ENCODE measurements at places on chromosomes 1 and 21.
A peak's percentile ranks its signal among the peaks of the same experiment; 100 is the strongest.

DNA sequence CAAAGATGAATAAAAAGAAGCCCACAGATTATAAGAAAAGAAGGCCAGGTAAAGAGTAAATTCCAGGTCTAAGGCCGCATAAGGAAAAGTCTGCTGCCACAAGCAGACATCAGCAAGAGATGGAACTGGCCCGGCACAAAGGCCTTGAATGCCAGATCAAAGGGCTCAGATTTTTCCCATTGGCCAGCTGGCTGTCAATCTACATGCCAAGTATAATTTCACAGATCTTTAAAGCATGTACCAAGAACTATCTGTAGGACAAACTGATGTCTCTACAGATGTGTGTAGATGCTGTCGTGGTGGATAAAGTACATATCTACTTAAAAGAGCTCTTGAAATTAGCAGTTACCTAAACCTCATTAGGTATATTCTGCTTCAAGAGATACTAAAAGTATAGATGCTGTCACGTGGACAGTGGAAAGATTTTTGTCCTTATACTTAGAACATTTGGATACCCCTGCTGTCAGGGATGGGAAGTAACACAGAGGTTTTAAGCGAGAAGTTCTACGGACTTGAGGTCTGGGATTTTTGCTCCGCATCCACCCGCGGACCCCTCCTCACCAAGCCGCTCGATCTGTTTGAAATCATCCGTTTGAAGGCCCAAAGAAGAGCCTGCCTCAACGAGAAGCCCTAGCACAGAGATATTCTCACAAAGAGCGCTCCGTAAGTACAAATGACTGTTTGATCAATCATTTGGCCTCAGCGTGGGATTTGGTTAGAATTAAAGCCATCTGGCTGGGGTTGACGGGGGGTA lies 10.1 kb downstream of the GLIS1 start:
- no peak for DNase-seq

DNA sequence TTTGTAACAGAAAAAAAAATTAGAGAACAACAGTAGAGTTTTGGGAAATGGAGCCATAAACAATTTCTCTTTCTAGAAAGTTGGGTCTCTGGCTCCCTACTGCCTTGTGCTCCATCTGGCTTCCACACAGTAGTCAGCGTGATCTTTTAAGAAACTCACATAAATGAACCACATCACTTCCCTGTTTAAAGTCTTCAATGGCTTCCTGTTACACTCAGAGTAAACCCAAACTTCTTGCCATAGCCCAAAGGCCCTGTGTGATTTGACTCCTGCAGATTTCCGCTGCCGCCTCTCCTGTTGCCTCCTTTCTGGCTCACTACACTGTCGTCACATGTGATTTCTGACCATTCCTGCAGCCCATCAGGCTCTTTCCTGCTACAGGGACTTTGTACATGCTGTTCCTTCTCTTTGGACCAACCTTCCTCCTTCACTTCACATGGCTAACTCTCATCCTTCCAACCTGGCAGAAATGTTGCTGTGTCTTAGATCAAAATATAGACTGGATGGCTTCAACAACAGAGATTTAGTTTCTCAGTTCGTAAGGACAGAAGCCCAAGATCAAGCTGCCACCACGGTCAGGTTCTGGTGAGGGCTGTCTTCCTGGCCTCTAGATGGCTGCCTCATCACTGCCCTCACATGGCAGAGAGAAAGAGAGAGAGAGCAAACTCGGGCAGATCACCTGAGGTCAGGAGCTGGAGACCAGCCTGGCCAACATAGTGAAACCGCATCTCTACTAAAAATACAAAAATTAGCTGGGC lies 34.0 kb downstream of the OPRD1 start:
- no peak for DNase-seq

GRCh38 chr1:159938905-159939677 lies 6.3 kb downstream of the IGSF9 start:
- DNase-seq, result no peak

GRCh38 chr1:45356186-45356585 lies 15.9 kb upstream of the MUTYH start:
- DNase-seq, result no peak

GRCh38 chr1:185654199-185654951 lies 79.8 kb upstream of the HMCN1 start:
- DNase-seq, result no peak

GRCh38 chr1:11728126-11728806 lies 7.7 kb upstream of the AGTRAP start:
- DNase-seq, result no peak

GRCh38 chr1:93907718-93908117 lies 1.5 kb downstream of the GCLM start:
- DNase-seq, result no peak

GRCh38 chr1:86993269-86993985 lies 79.0 kb downstream of the HS2ST1 start:
- DNase-seq, result no peak

GRCh38 chr1:204863024-204863423 lies 7.6 kb upstream of the NFASC start:
- no peak for DNase-seq

- no peak for DNase-seq
Observed at GRCh38 chr1:30612536-30613065, 110.8 kb downstream of the MATN1 start.

DNA sequence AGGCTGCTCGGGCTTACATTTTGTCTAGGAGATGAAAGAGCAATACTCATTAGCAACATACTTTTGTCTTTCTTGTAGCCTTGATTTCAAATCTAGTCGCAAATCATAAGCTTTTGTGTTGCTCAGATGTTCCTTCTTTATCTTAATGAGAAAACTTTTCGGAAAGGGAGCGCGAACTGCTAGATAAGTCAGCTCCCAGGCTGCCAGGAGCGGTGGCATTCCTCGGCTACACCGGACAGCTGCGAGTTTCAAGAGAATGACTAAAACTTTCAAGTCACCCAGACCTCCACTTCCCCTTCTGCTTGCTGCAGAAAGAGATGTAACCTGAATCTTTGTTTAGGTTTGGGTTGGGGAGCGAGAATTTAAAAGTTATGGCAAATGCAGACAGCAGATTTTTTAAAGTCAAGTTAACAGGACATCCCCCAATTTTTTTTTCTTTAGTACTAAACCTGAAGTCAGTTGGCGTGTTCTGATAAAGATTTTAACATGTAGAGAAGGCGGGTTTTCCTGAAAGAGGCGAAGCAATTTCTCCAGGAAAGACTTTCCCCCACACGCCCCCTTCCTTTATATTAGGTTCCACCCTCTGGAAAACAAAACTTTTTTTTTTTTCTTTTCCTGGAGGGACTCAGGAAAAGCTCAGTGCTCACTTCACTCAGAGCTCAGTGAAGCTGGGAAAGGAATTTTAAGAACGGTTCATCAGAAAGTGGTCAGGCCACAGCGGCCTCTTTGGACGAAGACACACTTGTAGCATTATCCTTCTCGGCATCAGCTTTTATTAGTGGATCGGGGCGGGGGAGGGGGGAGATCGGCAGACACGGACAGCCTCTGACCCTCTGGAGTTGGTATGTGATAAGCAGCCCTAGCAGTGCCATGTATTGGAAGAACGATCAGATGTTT lies at the start of gene LHX8:
Gene LHX8, plus strand, starts transcription at position 639 of the 897 bp plus-strand sequence. CDS start 2,227 bp downstream, outside the sequence.
- DNase-seq, result no peak

DNA sequence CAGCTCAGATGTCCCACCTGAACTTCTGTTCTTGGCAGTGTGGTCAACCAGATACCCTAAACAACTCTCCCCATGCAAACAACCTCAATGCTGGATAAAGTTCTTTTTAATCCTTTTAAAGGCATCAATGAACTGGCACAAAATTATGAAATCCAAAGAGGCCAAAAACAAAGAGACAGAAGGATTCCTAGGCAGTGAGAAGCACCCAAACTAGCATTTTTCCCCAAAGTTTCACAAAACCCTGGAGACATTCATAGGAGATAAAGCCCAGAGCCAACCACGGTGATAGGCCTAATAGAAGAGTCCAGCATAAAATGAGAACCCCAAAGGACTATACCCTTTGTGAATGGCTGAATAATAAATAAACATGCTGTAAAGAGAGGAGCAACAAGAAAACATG lies 50.7 kb downstream of the MATN1 start:
- no peak for DNase-seq

DNA sequence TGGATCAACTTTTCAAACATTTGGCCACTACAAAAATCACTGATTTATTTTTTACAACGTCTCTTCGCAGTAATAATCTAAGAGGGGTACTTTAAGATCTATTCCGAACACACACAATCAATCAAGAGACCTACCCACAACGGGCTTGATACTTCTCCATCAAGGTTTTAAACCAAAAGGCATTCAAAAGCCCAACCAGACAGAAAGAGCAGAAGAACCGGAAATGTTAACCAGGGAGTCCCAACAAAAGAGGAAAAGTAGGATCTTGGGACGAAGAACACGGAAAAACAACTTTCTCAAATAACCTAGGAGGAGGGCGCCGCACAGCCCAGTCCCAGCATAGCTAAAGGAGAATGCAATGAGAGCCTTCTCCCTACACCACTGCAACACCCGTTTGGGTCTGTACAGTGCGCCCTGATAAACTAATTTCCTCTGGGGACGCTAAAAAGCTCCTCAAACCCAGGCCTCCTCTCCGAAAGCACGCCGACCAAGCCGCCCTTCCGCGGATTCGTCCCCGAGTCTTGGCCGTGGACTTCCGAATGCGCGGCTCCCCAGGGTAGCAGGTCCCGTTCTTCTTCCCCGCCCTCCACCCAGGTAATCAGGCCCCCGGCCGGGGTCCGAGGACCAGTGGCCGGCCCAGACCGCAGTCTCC lies 623 bp downstream of the RPL22 start:
- DNase-seq, result no peak

- no peak for DNase-seq
Observed at GRCh38 chr1:245179706-245180105, 24.9 kb downstream of the KIF26B start.

DNA sequence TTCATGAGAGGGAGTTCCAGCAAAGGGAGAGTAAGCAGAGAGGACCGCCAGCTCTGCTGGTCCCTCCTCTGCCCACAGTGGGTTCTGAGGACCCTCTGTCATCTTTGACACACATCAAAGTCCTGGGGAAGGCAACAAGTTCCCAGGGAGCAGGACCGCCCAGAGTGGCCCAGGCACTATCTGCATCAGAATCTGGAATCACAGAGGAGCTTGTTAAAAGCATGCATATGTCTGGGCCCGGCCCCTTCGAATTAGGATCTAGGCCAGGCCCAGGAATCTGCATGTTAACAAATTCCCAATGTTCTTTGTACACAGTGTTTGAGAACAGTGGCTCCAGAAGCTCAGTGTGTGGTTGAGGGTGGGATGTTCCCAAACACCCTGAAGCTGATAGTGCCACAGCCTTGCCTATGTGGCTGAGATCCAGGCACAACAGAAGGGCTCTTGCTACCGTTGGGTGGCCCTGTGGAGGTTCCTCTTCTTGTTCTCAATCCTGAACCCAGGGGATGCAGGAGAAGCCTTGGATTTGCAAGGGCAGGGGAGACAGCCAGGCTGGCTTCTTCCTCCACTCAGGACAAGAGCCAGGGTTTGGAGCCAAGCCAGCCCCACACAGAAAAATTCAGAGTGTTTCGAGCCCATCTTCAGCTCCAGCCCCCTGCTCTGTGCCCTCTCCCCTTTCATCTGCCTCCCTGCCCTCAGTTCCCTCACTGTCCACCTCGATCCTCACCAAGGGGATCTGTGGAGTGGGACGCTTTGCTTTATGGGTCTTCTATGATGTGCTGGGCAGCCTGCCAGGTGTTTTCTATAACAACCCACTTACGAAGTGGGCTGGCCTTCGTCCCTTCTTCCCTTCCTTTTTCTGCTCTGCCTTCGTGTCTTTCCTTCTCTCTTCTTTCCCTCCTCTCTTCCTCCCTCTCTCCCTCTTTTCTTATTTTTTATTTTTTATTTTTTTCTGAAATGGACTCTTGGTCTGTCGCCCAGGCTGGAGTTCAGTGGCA lies 129.0 kb upstream of the TMPRSS2 start:
- DNase-seq, result no peak

DNA sequence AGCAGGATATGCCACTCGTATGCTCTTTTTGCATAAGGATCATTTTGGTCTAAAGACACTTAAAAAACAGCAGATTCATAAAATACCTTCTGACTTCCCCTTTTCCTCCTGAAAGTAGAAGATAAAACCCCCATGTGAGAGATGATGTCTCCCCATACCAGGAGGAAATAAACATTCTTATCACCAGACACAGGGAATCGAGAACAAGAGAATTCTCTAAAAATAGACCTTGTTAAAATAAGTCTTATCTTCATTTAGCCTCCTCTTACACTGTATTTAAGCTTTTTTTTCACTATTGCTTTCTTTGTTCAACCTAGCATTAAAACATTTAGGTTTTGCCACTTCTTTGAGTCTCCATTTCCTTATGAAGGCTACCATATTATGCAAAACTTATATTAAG lies 709.3 kb downstream of the KCNT2 start:
- no peak for DNase-seq

- no peak for DNase-seq
Observed at GRCh38 chr1:34904236-34905097, 25.0 kb downstream of the DLGAP3 start.

- peak; percentile 29 for DNase-seq
Observed at GRCh38 chr21:31731056-31731856, 662 bp downstream of the SCAF4 start.

GRCh38 chr1:68959461-68960030 lies 462.7 kb upstream of the DEPDC1 start:
- no peak for DNase-seq
